ENCODE measurements at places on chromosomes 13 and 19.

- no peak for DNase-seq
These were observed 13.4 kb upstream of the SIGLEC12 start for GRCh38 chr19:51514866-51515481.

DNA sequence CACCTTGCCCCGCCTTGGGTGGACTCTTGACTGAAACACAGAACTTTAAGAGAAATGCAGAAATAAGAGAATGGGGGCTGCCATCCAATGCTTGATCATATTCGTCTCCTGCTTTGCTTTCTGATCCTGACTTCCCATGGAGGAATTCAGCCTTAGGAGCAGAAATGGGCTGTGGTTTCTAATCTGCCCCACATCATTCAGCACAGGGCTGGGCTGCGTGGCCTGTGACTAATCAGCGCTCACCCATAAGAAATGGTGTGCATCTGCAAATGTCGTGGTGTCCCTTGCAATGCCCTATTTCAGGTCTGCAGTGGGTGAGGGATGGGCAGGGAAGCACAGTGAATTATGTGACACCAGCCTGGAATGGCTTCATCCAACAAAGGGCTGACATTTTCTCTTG lies 60.7 kb upstream of the URI1 start:
- DNase-seq = no peak

- DNase-seq = no peak
These were observed 122.3 kb upstream of the ZNF536 start for GRCh38 chr19:30249911-30250310.

DNA sequence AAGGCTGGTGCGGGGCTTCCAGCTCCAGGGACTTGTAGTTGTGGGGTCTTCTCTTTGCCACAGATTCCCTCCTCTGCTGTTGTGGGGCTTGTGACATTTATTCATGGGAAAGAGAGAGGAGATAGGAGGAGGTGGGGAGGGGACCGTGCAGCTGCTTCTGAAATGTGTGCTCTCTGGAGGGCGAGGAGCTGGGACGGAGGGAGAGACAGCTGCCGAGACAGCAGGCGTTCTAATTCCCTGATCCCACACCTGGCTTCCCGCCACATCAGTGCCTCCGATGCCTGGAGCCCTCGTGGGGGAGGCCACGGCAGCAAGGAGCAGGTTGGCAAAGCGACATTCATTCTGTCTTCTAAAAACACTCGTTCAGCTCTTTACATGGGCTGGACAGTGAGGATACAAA lies 164.4 kb downstream of the USP12 start:
- DNase-seq = no peak

- no peak for DNase-seq
These were observed 18.9 kb upstream of the LRP3 start for GRCh38 chr19:33175156-33175782.

DNA sequence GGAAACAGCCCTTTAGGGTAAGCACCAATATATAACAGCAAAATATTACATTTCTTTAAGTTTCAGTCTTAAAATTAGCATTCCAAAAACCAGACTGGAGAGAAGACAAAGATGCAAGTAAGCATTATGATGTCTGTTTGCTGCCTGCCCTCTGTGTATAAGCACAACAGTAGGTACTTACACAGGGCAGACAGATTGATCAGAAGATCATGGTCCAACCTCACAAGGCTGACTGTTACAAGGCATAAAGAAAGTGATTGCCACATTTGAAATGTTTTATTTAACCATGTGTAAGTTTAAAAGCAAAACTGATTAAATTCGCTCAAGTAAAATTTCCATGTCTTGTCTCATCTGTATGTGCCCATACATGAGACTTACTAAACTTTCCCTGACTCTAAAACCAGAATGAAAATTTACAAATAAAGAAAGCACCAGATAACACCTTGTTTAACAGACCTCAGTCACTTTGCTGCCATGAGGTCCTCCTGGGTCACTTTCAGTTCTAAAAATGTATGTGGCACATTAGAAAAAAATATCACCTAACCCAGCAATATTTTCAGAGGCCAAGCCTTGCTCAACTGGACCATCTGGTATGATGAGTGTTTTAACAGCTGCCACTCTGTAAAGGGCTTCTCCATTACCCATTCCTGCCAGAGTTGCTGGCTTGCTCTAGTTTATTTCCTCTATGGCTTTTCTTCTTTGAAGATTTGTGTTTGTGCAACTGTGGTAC lies 297.0 kb downstream of the RBM26 start:
- no peak for DNase-seq

DNA sequence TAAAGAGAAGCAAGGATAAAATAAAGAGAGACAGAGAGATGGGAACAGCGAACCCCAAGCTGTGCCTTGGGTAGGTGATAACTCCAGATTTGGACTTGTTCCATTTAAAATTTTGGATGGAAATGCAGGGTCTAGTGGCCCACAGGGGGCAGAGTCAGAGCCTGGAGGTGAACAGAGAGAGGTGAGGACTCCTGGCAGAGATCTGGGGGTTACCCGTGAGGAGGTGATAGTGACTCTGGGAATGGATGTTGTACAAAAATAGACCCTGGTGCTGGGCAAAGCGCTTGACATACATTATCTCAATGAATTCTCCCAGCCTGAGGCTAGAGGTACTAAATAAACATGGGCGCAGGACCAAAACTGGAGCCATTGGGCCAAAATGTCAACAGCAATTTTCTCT lies 14.3 kb upstream of the DHRS12 start:
- no peak for DNase-seq

DNA sequence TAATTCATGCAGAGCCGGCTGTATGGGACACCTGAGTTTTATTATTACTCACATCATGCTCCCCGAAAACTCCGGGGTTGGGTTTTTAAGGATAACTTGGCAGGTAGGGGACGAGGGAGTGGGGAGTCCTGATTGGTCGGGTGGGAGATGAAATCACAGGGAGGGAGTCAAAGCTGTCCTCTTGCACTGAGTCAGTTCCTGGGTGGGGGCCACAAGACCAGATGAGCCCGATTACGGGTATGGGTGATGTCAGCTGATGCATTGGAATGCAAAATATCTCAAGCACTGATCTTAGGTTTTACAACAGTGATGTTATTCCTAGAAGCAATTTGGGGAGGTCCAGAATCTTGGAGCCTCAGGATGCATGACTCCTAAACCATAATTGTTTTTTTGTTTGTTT lies 18.6 kb upstream of the COG3 start:
- no peak for DNase-seq

- DNase-seq = no peak
These were observed 727 bp downstream of the CD37 start for GRCh38 chr19:49335784-49336481.

DNA sequence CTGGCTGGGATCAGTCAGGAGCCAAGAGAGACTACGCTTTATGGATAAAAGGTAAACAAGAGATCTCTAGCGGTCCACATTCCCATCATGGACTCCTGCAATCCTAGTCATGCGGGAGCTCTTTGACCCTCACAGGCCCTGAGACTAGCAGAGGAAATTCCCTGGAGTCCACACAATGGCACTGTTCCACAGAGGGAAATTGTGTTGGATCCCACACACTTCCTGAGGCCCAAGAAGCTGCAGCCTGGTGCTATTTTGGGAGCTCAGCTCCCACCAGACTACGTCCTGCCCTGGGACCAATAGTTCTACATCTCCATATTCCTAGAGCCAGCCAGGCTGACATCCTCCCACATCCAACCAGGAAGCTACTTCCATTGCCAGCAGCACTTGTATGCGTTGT lies 2358.4 kb downstream of the PCDH9 start:
- no peak for DNase-seq

GRCh38 chr19:58409010-58409790 lies 751 bp downstream of the ZNF584 start:
- DNase-seq = no peak

GRCh38 chr13:112843392-112844111 lies 125.5 kb upstream of the MCF2L start:
- DNase-seq = no peak

- DNase-seq = no peak
These were observed 220.7 kb upstream of the MIR17HG start for GRCh38 chr13:91126806-91127205.
